PC-3 (cell line): ENCODE measurements at places on chromosomes 5 and 9.

GRCh38 chr5:127513408-127513970 is 4.0 kb upstream of the PRRC1 start:
- no peak for DNase-seq

DNA sequence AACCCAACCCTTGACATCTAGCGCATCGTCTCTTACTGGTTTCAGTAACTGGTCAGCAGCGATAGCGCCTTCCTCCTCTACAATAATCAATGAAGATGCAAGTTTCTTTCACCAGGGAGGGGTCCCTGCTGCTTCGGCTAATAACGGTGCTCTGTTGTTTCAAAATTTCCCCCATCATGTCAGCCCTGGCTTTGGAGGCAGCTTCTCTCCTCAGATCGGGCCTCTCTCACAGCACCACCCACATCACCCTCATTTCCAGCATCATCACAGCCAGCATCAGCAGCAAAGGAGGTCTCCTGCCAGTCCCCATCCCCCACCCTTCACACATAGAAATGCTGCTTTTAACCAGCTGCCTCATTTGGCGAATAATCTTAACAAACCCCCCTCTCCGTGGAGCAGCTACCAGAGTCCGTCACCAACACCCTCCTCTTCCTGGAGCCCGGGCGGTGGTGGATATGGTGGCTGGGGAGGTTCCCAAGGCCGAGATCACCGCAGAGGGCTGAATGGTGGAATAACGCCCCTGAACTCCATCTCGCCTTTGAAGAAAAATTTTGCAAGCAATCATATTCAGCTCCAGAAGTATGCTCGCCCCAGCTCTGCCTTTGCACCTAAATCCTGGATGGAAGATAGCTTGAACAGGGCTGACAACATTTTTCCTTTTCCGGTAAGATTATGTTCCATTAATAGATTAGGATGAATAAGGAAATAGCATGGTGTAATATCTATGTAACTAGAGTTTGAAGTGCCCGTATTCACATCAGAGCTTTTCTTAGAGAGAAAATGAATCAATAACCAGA is 2.2 kb downstream of the CPEB4 start:
- peak; percentile 42 for DNase-seq

DNA sequence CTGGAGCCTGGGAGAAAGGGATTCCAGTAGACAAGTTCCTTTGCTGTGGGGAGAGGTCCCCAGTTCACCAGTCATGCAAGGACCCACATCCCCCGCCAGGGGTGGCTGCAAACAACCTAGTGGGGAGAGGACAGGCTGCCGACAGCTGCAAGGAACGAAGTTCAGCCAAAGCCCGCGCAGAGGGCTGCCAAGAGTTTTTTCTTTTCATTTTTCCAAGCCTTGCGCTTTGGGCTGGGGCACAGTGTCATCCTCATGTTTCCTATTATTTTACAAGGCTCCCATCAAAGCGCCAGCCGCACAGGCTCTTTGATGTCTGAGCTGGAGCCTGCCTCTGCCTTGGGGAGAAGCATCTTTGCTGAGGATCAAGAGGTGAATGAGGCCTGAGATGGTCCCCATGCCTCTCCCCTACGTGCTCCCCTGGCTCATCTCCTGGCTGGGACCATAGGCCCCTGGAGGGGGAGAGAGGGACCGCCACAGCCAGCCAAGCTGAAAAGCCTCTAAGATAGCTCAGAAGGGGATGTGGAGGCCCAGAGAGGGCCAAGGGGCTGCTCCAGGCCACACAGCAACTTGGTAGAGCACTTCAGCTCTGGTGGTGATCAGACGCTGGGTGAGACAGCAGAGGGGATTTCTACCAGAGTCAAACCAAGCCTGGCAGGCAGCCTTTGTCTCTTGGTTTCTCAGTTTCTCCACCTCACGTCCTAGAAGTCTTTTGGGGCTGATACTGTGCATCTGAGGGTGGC is 50.4 kb upstream of the SYNPO start:
- no peak for DNase-seq

DNA sequence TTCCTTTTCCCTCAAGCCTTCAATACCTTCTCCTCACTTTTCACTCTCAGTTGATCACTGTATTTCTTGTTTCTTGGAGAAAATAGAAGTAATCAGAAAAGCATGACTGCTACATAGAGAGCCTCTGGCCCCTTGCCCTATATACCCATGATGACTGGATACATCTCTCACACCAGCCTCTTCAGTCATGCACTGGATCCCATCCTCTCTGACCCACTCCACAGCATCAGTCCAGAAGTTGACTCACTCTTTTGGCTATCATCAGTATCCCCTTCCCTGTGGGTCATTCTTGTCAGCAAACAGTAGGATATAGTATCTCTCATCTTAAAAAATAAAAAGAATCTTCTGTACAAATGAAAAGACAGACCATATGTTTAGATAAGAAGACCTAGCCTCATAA is 32.9 kb downstream of the PTCD2 start:
- DNase-seq, result peak; percentile 30

- DNase-seq, result no peak
Observed at GRCh38 chr5:83364312-83365299, 106.9 kb upstream of the VCAN start.

GRCh38 chr5:79513308-79513703 is 628 bp downstream of the HOMER1 start:
- DNase-seq, result peak; percentile 26

GRCh38 chr5:138583984-138584637 is 8.9 kb upstream of the HSPA9 start:
- no peak for DNase-seq

DNA sequence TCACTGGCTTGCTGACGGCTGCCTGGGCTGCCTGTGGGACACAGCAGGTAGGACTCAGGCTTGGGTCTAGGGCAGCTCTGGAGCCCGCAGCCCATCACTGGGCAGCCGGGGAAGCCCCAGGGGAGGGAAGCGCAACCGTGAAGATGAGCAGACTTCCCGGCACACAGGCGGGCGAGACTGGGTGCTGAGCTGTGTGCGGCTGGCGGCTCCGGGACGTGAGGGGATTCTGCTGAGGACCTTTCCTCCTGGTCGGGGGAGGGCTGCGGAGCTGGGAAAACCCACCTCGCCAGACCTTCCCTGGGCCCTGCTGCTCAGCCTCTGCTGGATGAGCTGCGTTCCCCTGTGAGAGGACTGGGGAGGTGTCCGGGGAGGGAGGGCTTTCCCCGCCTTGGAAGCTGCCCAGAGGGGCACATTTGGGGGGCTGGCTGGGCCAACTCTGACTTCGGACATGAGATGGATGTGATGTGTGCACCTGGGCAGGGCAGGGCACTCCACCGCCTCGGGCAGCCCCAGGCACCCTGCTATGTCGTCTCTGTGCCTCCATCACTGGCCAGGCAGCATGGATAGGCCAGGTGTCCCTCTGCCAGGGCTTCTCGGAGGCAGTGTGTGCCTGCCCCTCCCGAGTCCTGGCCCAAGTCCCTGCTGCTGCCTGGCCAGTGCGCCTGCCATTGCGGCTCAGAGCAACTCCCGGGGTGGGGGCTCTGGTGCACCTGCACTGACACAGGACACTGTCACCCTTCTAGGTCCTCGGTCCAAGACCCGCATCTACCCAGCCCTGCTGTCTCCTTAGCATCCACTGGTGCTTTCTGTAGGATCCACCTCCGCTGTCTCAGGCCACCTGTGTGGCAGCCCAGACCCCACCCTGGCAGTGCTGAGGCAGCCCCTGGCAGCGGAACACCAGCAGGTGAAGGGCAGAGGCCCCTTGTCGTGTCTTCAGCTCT is 66.4 kb downstream of the COL5A1 start:
- DNase-seq, result no peak

- no peak for DNase-seq
Observed at GRCh38 chr5:10536931-10537579, 26.8 kb upstream of the ANKRD33B start.

DNA sequence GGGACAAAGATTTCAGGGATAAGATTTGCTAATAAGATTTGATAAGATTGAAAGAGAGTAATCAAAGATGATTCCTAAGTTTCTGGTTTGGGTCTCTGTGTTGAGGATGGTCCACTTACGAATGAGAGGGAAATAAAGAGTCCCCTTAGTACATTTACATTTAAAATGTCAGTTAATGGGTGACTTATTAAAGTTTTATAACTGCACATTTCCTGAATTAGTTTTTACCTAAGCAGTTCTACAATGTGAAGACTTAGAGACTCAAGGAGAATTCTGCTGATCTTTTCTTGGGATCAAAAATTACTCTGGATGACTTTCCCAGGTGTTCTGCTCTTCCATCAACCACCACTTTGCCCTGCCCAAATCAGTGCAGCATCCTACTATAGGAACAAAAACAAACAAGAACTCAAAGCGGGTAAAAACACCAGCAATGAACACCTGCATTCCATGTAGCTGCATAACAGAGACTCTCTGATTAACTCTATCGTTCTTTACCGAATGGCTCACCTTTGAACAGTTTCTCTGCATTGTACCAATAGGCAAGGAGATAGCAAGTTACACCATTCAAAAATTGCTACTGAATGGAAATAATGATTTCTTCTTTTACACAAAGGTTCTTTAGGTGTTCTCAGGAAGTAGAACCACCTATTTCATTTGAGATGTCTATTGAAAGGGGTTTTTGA is 65.3 kb downstream of the PRLR start:
- no peak for DNase-seq

DNA sequence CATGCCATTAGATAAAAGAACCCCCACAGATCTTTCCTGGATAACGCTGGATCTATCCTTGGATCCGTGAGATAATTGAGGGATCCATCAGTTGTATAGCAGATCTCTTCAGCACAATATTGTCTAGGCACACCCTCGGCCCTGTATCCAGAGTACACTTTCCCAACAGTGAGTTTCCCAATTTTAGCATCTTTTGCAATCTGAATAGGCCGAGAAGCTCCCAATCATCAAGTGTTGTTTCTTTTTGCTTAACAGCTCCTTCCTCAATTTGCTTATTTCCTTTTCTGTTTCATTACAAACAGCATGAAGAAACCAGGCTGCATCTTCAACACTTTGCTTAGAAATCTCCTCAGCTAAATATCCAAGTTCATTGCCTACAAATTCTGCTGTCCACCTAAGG is 4.4 kb upstream of the SPTLC1 start:
- DNase-seq, result no peak

GRCh38 chr9:134152022-134152448 is 12.3 kb downstream of the RNU6ATAC start:
- no peak for DNase-seq

DNA sequence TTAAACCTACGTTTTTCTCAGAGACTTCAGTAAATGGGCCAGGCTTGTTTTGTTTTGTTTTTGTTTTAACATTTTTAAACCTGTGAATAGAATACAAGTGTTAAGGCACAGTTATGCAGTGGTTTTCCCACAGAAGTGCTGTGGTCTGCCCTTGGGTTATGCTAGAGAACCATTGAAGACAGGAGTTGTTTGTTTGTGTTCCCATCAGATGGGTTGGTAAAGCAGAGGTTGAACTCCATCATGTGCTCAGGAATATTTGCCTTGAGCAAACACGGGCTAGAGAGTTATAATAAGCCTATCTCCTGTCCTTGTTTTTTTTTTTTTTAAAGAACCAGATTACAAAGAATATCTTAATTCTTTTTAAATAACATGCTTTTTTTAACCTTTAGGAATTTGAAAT is 28.5 kb downstream of the RHOBTB3 start:
- peak; percentile 11 for DNase-seq

DNA sequence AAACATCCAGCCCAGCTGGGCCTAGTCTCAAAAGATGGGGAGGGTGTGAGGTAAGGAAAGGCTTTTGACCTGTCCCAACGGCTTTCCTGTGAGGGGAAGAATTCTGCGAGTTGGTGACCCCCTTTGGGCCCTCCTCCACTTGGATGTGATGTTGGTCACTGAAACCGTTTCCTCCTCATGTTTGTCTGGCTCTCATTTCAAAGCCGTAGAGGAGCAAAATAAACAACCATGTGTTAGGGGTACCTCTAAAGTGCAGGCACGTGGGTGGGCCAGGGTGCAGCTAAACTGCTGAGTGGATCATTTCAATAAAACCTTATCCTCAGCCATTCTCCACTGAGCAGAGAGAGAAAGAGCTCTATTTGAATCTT is 84.3 kb upstream of the MELK start:
- no peak for DNase-seq

GRCh38 chr9:108410161-108410560 is 445.6 kb downstream of the ACTL7B start:
- DNase-seq, result no peak

GRCh38 chr9:38361473-38361850 is 31.0 kb upstream of the ALDH1B1 start:
- no peak for DNase-seq

DNA sequence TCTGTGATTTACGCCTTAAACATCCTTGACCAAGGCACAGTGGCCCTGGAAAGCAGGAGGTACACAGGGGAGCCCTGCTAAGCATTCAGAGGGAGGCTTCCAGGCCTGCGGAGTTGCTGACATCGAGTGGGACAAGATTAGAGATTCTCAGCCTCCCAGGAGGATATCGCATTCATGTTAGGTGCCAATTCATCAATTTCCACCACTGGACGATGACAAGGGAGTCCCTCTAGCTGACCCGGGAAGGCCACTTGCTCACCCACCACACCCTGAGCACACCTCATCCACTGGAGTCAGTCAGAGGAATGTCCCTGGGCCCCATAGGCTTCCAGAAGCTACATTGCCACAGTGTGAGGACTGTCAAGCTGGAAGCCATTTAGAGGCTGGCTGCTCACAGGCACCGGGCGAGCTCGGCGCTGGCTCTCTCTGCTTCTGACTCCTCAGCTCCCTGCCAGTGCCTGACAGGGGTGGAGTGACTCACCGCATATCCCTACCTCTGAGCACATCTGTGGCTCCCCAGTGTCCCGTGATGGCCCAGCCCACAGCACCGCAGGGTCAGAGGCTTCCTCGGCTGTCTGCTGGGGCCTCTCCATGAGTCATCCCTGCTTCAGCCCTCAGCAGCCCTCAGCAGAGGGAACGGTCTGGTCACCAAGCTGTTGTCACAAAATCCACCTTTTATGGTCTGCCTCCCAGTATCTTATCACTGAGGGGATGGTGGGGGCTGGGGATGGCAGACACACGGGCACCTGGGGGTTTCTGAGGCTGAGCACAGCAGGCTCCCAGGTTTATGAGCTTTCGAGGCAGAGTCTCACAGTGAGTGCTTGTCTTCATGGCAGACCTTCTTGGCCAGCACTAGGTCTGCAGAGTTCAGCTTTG is 117.5 kb downstream of the ZNF608 start:
- peak; percentile 81 for DNase-seq

GRCh38 chr9:100700689-100701318 is 122.9 kb downstream of the CAVIN4 start:
- DNase-seq, result peak; percentile 22

DNA sequence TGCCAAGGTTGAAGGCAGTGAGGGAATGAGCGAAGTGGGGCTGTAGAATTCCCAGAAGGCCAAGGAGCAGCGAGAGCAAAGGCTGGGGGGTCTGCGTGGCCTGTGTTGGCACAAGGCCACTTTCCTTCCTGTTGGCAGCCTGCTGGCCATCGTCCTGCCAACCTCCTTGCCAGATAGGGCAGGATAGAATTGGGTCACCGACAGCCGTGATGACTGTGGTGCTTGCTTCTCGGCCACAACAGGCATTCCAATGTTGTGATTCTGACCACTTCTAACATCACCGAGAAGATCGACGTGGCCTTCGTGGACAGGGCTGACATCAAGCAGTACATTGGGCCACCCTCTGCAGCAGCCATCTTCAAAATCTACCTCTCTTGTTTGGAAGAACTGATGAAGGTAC is 18.9 kb downstream of the TRIP13 start:
- peak; percentile 77 for DNase-seq

GRCh38 chr9:84781931-84782866 is 112.7 kb downstream of the NTRK2 start:
- DNase-seq, result no peak

GRCh38 chr5:106414342-106414741 is 1256.4 kb downstream of the EFNA5 start:
- DNase-seq, result no peak
